ENCODE measurements at places on chromosomes 4 and X.

DNA sequence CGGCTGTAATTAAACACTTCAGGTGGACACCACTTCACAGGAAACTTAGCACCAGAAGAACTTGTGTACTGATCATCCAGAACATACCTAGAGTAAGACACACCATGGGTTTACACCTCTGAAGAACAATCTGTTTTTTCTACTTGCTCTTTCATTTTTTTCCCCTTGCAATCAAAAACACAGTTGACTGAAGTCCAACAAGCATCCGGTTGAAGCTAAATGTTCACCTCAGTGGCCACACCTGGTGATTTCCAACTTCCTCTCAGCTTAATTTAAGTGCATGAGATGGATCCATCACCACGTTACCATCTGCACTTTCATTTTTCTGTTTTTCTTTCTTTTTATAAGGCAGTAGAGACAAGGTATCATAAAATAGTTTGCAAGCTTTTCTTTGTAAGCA, 4.9 kb upstream of the TXK start:
- no peak for DNase-seq

DNA sequence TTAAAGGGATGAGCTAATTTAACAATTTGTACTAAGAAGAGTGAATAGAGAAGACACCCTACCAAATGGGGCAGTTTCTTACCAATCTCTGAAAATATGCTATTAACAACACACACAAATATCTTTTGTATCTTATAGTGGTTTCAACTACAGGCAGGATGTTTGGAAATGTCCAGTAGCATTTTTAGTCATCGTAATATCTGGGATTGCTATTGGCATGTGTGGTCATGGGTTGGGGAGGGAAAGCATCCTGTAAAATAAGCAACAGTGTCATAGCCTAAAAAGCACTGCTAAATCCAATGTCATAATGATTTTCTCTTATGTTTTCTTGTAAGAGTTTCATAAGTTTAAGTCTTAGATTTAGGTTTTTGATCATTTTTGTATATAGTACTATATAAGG, 29.3 kb upstream of the ABCG2 start:
- DNase-seq = no peak

GRCh38 chr4:91422011-91422410, 881.8 kb upstream of the GRID2 start:
- DNase-seq = no peak

DNA sequence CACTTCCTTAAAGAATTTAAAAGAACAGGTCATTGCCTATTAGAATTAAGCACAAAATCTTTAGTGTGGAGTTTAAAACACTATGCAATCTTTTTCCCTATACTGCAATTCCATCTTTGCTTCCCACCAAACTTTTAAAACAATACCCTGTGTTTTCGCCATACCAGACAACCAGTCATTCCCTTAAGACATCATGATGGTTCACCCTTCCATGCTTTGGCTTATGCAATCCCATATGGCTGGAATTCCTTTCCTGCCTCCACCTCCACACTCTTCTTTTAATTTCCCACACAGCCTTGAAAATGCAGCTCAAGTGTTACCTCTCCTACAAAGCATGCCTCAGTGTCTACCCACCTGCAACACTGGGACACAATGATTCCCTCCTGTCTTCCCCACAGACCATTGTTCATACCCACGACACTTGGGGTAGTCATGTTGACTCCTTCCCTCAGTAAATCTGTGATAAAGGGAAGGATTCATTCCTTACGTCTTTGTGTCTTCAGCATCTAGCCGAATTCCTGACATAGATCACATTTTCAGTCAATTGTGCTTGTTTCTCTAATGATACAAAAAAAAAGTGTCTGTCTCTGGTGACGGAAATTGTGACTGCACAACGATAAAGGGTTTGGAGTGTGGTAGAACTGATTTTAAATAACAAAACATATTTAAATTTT, 166.3 kb downstream of the FNIP2 start:
- no peak for DNase-seq

DNA sequence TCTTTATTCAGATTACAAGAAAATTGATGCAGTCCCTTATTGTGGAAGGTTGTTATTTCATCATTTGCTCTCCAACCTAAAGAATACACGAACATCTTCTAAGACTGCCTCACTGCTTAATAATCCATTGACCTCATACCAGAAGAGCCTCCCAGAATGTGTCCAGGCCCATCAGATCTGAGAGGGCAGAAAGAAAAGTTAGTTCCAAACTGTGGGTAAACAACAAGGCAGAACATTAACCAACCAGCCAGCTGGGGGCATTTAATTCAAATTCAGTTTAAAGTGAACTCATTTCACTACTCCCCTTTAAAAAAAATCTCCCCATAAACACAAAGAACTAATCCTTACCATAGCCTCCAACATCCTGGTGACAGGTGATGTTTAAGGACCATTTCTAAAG, 13.8 kb downstream of the GPC4 start:
- DNase-seq = no peak

DNA sequence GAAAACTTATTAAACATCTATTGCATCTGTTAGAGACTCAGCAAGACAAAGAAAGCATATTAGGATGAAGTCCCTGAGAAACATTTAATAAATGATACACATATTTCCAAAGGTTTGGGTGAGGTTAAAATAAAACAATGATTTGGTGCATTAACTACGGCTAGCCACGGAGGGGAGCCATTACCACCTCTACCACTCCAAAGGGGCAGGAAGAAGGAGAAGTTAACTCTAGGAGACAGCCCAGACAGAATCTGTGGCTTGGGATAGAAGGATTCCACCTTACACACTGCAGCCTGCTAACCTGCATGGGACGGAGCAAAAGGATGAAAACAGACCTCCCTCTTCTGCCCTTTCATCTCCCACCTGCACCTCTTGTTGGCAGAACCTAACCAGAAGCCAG, 189.1 kb upstream of the C1QTNF7 start:
- DNase-seq = peak; percentile 69

GRCh38 chrX:98523521-98523920, 1639.8 kb downstream of the RPA4 start:
- no peak for DNase-seq

DNA sequence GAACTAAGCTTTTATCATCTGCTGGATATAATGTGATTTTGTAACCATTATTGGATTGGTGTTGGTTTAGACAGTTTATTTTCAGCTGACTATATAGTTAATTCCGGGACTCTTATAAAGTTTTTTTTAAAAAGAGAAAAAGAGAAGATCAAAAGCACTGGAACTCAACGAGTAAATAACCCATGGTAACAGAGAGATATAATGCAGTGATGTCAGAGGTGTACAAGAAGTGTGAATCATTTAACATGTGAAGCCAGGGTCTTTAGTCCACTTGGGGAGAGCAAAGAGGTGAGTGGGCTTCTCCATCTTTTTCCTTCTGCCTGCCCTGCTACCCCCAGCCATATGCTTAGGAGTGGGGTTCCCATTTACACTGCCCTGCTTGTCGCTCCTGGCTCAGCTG, 3.2 kb downstream of the TMEM165 start:
- DNase-seq = no peak

DNA sequence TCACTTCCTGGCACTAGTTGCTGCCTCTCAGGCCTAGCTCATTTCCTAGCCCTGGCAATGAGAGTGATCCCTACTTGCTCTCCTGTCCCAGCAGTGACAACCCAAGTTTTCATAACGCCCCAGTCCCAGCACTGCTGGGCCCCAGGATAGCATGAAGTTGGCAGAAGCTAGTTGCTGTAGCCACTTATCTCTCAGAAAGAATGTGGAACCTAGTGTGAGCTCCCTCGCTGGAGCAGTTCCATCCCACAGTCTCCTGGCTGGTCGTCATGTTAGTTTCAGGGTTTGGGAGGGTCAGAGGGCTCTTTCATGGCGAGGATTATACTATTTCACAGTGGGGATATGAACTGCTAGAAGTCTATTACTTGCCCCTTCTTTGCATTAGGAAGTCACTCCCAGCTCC, 5.1 kb downstream of the PF4 start:
- DNase-seq = no peak

DNA sequence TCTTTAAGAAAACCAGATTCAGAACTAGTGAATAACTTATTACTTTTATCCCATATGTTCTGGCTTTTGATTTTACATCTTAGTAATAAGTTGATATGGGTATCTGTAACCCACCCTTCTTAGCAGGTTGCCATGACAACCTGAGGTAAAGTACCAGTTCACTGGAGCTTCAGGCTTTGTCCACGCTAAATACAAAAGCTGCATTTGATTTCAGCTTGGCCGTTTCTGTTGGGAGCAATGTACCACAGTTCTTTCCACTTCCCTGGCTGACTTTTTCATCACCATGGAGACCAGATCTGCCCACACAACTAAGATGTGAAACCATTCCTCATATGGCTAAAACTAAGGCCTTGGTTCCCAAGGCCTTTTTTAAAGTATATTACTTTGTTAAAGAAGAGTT, 26.1 kb downstream of the KLHL34 start:
- no peak for DNase-seq

GRCh38 chr4:139222215-139222614, 45.2 kb upstream of the ELF2 start:
- DNase-seq = no peak

DNA sequence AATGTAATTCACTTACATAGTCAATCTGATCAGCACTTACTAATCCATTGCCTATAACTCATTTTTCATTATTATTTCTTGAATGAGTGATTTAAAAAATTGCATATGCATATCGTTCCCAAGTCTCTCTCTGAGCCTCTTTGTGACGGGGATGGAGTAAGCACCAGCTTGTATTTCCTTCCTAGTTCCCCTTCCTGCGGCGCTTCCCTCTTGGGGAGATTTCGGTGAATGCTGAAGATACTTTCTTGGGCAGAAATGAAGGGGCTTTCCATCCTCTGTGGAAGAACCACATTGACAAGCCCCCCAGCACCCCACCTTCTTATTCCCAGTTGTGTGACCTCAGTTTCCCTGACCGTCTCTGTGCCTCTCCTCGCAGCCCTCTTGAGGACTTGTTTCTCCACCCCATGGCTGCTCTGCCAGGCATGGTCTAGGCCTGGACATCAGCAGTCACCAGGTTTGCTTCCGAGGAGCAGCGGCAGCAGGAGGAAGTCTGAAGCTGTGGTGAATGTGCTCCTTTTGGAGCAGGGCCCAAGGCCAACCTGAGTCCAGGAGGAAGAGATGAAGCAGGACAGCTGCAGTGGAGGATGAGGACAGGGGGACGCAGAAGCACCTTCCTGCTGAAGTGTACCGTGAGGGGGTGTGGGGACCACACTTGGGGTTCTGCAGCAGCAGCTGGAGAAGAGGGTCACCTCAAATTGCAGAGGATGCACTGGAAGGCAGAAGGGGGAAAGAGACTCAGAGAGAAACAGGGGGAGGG, 124.9 kb downstream of the IRF2 start:
- DNase-seq = no peak

GRCh38 chr4:179768996-179769395, 2326.8 kb upstream of the AGA start:
- DNase-seq = no peak

DNA sequence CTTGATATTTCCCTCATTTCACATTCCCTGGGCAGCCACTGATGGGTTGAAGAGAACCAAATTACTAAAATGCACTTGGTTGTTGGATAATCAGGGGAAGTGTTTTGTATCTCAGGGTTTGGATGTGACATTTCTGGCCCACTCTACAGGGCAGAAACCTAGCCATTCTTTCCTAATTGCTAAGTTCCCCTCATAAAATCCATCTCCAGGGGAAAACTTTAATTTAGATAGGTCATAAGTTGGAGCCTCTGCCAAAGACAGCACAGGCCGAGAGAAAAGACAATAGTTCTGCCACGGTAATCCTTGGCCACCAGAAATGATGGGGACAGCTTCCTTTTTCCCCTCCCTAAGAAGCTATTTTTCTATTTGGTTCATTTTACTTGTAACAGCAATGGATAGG, 192.7 kb upstream of the C1QTNF7 start:
- DNase-seq = no peak

GRCh38 chrX:100487795-100488194, 77.7 kb upstream of the PCDH19 start:
- no peak for DNase-seq

DNA sequence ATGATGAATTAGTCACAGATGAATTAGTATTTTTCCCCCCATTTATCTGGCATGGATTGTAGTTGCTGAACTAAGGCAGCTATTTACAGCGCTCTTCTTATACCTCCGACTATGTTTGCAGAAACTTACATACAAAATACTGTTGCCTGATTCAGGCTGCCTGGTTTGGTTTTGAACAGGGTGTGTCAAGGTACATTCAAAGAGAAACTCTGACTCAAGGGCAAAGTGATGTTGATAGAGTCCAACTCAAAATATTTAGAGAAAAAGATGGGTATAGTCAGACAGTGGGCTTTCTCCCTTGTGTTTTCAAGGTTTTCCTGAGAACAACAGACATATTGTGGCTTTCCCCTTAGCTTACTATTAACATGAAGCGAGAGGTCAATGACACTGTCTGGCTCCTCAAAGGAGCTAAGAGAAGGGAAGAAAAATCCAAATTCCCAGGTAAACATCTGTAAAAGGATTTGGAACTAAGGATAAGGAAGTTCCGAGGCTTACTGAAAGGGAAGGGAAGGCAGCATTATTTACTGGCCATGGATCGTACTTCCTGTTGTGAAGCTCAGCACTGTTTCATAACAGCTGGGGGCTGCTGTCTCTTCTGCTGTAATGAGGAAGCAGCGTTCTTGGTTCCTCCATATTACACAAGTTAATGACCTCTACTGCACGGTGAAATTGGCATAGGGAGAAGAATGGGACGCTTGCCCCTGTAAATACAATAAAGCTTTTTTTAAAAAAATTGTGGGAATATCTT, 30.9 kb downstream of the FAM9C start:
- DNase-seq = peak; percentile 81

- DNase-seq = peak; percentile 6
Measured at GRCh38 chrX:8914681-8915080, 113.5 kb upstream of the FAM9A start.

GRCh38 chr4:102945066-102945465, 74.4 kb downstream of the SLC9B1 start:
- no peak for DNase-seq

GRCh38 chr4:183848805-183849204, 56.3 kb upstream of the STOX2 start:
- no peak for DNase-seq

DNA sequence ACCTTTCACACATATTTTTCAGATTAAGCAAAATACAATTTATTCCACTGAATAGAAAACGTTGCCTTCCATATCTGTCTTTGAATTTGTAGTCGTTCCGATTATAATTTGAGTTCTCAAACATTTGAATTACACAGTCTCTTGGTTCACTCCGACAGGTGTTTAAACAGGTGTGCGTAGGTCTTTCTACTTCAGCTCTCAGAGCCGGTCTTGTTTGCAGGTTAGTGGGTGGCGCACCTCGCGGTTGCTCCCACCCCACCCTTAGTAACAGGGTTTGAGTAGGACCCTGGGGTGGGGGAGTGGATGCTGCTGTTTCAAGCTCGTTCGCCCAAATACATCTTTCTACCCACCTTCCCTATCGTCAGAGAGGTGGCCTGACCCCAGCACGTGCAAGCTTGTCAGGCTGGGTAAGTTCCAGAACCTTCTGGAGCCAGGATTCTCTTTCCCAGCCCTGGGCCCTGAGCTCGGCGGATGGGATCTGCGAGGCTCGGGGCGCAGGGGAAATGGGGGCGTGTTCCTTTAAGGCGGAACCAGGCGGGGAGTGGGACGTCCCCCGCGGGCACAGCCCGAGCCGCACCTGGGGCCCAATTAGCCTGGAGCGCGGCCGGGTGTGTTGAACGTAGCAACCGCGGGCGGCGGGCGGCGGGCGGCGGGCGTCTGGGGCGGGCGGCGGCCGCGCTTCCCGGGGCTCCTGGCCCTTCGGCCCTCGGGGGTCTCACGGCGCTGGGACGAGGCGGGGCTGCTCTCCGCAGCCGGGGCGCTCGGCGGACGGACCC, at the start of gene FAM149A:
Gene FAM149A (plus strand): TSS at position 591 of the 776 bp plus-strand sequence.
- peak; percentile 73 for DNase-seq

- no peak for DNase-seq
Measured at GRCh38 chrX:1420371-1420770, 28.5 kb upstream of the SLC25A6 start.

- DNase-seq = no peak
Measured at GRCh38 chr4:25178838-25179261, 18.6 kb upstream of the SEPSECS start.

Data from lung (tissue), 17 donors.